ENCODE measurements at places on chromosomes 3 and 15.

- no peak for DNase-seq
Observed at GRCh38 chr3:108202080-108202479, 20.1 kb downstream of the IFT57 start.

- DNase-seq = no peak
Observed at GRCh38 chr15:36430280-36430679, 149.1 kb upstream of the CDIN1 start.

DNA sequence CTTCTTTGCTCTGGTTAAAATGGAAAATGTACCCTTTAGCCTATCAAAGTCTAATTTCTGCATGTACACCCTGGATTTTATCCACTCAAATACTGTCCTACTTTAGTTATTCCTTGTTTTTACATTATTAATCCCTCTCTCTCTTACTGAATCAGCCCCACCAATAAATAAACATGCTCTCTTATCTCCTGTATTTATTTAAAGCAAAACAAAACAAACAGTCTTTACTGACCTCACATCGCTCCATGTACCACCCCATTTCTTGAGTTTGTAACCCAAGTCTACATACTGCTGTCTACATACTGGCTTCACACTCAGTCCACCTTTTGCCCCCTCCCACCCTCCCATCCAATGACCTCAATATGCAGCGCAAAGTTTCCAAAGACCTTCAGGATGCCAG is 113.3 kb upstream of the RORA start:
- DNase-seq = no peak

GRCh38 chr3:15495461-15496340 is 25.8 kb downstream of the COLQ start:
- no peak for DNase-seq

DNA sequence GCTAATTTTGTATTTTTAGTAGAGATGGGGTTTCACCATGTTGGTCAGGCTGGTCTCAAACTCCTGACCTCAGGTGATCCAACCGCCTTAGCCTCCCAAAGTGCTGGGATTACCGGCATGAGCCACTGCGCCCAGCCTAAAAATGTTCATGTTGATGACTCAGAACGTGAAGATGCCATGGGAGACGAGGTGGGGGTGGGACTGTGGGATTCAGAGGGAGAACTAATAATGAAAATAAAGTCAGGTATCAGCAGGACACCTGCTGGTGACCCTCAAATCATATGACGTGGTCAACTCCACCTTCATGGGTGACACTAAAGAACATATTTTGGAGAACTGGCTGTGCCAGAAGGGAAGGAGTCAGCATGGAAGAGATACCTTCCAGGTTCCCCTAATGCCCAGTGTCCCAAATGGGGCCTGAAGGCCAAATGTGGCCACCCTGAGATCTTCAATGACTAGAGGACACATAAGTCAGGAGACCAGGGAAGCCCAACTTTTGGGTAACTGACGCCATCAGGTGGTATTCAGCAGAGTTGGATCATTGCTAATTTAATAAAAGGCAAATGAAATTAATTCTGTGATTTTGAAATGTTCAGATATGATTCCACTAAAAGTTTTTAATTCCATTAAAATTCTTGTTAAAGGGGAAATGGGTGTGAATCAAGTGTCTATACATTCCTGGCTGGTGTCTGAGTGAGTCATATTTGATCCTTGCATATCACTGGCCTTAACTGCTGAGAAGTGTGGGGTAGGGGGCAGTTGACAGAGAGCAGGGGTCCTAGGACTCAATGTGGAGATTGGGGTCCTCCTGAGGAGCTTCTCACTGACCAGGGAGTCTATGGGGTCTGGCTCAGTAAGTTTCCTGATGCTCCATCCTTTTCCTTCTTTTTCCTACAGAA is 88.6 kb upstream of the GSK3B start:
- DNase-seq = peak; percentile 25

- no peak for DNase-seq
Observed at GRCh38 chr3:48306860-48307530, 26.5 kb downstream of the SPINK8 start.

DNA sequence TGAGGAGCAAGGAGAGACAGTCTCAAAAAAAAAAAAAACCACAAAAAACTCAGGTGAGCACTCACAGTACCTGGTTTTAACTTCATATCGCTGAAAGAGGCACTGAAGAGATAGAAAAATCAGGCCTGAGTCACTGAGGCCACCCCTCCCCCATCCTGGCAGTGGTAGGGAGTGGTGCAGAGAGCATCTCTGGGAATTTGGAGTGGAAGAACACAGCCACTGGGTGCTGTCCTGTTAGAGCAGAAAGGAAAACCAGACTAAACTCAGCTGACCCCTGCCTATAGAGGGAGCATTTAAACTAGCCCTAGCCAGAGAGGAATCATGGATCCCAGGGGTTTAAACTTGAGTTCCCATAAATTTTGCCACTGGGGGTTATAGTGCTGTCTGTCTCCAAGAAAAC is 22.2 kb upstream of the DNAJC13 start:
- DNase-seq = no peak
